ENCODE measurements at places on chromosomes 7 and 10. TPM values are rescaled to one million over a fixed set of nuclear protein-coding genes. Genes with fewer than 3 reads are reported as not detected.

ARL5B gene
- total RNA-seq = 12.8 TPM

- no peak for DNase-seq
Measured at GRCh38 chr10:73814896-73815718, 3.7 kb upstream of the NDST2 start.

- DNase-seq = peak; percentile 63
Measured at GRCh38 chr10:103820101-103821062, 35.0 kb downstream of the SH3PXD2A start.

TFPI2 gene
- total RNA-seq = 1.7 TPM

DNA sequence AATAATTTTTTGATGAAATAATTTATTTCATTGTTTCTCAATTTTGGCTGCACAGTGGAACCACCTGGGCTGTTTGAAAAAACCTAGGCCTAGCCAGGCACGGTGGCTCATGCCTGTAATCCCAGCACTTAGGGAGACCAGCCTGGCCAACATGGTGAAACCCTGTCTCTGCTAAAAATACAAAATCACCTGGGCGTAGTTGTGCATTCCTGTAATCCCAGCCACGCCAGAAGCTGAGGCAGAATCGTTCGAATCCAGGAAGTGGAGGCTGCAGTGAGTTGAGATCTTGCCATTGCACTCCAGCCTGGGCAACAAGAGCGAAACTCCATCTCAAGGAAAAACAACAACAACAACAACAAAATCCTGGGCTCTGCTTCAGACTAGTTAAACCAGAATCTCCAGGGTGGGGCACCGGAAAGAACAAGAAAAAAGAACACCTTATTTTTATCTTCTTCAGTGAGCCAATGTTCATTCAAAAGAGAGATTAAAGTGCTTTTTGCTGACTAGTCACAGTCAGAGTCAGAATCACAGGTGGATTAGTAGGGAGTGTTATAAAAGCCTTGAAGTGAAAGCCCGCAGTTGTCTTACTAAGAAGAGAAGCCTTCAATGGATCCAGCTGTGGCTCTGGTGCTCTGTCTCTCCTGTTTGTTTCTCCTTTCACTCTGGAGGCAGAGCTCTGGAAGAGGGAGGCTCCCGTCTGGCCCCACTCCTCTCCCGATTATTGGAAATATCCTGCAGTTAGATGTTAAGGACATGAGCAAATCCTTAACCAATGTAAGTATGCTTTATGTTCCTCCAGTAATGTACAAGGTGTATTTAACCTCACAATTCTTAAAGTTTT, at the start of gene CYP2C18:
CYP2C18 (plus strand) TSS at position 516 of the 841 bp plus-strand sequence; CDS start at position 607, 91 bp downstream.
- no peak for DNase-seq

All from MG63 (cell line).